ENCODE measurements at places on chromosomes 12 and 14.
A peak's percentile ranks its signal among the peaks of the same experiment; 100 is the strongest.

DNA sequence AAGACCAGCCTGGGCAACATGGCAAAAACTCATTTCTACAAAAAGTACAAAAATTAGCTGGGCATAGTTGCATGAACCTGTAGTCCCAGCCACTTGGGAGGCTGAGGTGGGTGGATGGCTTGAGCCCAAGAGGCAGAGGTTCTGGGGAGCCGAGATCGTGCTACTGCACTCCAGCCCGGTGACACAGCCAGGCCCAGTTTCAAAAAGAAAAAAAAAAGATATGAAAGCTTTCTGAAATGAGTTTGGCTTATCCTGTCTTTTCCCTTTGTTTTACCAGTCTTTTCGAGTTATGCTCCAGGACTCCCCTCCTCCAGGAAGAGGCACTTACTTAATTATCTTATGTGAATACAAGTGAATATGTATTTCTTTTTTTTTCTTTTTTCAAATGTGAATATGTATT lies 3.2 kb downstream of the BBOF1 start:
- DNase-seq: no peak

- DNase-seq: no peak
Observed at GRCh38 chr12:42766026-42766425, 176.5 kb upstream of the PRICKLE1 start.

- no peak for DNase-seq
Observed at GRCh38 chr14:102396521-102396920, 33.8 kb downstream of the TECPR2 start.

DNA sequence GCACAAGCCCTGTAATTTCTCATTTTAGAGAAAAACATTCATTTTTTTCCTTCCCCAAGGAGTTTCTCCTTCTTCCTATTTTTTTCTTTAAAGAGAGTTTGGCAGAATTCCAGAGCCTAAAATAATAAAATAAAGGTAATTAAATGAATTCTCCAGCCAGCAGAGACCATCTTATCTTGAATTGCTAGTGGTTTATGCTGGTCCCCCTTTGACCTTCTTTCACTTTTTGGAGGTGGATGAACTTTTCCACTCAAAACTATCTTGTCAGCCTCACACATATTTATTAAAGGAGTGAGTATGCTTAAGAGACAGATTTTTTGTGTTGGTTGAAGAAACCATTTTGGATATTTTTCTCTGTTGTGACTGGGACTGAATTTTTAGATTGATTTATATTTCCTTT lies 47.6 kb downstream of the ADIPOR2 start:
- no peak for DNase-seq

GRCh38 chr12:82474181-82474797 lies 116.0 kb downstream of the METTL25 start:
- DNase-seq: no peak

GRCh38 chr12:67034110-67034879 lies 234.9 kb upstream of the CAND1 start:
- no peak for DNase-seq

- DNase-seq: no peak
Observed at GRCh38 chr12:1688086-1688710, 2.7 kb upstream of the ADIPOR2 start.

- DNase-seq: no peak
Observed at GRCh38 chr14:102857444-102857843, 65.0 kb upstream of the AMN start.

DNA sequence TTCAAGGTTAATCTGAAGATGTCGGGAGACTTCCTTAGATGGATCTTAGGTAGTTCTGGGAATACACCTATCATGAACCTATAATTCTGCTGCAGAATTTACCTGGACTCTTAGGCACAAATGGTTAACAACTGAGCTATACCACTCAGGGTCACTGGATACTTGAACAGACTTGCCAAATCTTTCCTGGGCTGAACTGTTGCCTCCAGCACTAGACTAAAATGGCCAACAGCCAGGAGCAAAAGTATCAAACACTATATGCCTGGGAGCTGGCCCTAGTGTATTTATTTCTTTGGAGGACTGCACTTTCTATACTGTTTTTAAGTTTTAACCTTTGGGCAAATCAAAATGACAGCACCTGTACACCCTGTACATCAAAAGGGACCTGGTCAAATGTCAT lies 252.8 kb downstream of the TMEM117 start:
- DNase-seq: no peak

GRCh38 chr12:48813465-48814261 lies 4.6 kb upstream of the CACNB3 start:
- DNase-seq: no peak

DNA sequence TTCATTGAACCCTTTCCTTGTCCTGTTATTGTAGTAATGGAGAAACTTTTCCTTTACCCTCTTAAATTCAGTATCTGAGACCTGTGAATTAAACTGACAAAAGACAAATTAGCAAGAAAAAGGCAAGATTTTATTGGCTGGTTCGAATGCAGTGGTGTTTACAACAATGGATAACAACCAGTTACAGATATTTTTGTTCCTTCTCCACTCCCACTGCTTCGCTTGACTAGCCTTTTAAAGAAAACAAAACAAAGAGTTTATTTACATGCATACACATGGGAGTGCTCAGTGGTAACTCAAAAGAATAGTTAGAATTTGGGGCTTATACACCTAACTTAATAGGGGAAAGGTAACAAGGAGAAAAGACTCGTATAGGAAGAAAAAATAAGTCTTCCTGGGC lies 37.0 kb upstream of the HECTD1 start:
- no peak for DNase-seq

- DNase-seq: no peak
Observed at GRCh38 chr12:93777254-93777653, 100.1 kb downstream of the CRADD start.

- DNase-seq: no peak
Observed at GRCh38 chr12:1820896-1821291, 529 bp downstream of the LRTM2 start.

DNA sequence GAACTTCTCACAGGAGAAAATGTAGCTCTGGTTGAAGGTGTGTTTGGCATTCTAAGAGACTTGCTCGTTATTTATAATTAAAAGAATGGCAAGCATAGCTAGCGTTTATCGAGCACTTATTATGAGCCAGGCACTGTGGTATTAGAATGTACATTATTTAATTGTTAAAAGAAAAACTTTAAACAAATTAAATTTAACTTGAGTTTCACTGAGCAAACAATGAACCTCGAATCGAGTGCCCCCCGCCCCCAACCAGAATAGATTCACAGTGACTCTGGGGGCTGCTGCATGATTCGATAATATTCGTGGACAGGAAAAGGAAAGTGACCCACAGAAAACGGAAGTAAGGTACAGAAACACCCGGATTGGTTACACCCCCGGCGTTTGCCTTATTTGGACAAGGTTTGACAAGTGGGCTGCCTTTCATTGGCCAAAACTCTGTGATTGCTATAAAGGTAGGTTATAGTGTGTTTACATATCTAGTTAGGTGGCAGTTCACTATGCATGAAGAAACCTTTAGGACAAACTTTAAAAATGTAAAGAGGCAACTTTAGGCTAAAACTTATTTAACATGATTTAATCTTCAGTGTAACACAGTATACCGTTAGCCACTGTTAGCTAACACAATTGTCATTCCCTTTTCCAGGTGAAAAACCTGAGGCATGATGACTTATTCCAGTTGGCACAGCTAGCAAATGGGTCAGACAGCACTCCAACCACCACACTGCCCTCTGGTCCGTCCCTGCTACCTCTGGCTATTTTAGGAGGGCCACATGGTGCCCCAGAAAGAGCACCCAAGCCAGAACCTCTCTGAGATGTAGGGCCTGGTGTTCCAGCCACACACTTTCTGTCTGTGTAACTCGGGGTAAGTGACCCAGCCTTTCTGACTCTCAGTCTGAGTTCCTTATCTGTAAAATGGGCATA lies 7.1 kb downstream of the SCNN1A start:
- no peak for DNase-seq

DNA sequence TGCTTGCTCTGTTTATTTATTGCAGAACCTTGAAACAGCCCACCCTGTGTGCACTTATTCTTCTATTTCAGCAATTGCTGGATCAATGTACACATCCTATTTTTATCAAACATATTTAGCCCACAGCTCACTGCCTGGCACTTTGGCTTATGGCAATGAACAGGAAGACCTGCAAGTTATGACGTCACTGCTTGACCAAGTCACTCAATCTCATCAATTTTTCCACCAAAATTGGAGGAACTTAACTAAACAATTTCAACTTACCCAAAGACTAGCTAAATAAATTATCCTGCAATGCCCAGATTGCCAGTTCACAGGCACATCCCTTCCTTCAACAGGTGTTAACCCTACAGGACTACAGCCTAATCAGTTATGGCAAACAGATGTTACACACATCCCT lies 89.3 kb downstream of the FSCB start:
- no peak for DNase-seq

DNA sequence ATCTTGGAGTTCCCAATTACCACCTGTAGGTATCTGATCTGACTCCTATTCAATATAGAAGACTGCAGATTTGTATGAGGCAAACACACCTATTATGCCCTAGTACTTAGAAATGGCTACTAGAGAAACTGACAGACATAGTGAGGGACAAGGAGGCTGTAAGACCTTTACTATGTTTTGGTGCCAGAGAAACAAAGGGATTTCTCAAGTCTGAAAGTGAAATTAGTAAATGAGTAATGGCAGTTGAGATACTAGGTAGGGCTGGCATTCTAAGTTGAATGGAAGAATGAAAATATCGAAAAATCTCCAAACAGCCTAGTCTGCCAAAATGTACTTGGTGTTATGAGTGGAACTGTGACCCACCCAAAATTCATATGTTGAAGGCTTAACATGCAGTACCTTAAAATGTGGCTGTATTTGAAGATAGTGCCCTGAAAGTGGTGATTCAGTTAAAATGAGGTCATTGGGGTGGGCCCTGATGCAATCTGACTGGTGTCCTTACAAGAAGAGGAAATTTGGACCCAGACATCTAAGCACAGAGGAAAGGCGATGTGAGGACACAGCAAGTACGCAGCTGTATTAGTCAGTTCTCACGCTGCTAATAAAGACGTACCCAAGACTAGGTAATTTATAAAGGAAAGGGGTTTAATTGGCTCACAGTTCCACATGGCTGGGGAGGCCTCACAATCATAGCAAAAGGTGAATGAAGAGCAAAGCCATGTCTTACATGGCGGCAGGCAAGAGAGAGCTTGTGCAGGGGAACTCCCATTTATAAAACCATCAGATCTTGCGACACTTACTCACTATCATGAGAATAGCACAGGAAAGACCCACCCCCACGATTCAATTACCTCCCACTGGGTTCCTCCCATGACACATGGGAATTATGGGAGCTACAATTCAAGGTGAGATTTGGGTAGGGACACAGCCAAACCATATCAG lies 127.0 kb downstream of the APAF1 start:
- DNase-seq: no peak

DNA sequence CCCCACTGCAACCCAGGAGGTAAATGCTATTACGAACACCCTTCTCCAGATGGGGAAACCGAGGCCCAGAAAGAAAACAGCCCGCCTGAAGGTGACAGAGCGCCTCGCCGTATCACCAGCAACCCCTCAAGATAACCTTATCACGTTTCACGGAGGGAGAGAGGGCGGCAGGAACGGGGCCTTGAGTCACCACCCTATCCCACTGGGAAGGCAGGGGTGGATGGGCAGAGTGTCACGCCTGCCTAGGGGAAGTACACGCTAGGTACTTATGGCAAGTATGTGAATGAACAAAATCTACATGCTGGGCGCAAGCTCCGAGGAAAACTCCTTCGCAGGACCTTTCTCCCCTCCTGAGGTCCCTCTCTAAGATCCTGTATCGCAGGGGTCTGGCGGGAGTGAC lies 17.8 kb downstream of the NCOR2 start:
- DNase-seq: no peak

- no peak for DNase-seq
Observed at GRCh38 chr12:119885549-119885948, 8.4 kb upstream of the CIT start.

- no peak for DNase-seq
Observed at GRCh38 chr12:67640863-67641262, 7.7 kb upstream of the DYRK2 start.

- DNase-seq: no peak
Observed at GRCh38 chr14:91873471-91874415, 6.4 kb upstream of the TC2N start.

- no peak for DNase-seq
Observed at GRCh38 chr12:10739157-10740118, 16.3 kb upstream of the YBX3 start.

- DNase-seq: no peak
Observed at GRCh38 chr12:108839018-108839889, 18.1 kb downstream of the SSH1 start.

GRCh38 chr12:49873361-49873934 lies 30.3 kb downstream of the FAIM2 start:
- DNase-seq: no peak

DNA sequence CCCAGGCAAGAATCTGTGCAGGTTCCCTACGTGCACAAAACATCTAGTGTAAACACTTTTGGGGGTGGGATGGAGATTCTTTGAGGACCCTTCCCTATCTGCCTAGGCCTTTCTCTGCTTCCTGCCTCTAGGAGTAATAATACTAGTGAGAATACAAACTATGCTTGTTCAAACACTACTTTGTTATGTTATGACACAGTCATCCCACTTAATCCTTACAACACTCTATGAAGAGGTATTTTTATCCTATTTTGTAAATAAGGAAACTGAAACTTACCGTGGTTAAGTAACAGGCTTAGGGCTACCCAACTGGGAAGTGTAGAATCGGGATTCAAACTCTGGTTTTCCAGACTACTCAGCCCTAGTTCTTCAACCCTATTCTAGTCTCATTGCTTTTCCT lies 96.5 kb downstream of the KCNA5 start:
- no peak for DNase-seq

GRCh38 chr12:9255837-9256236 lies 47.6 kb upstream of the PZP start:
- no peak for DNase-seq

GRCh38 chr12:56079723-56080555 lies at the start of gene ERBB3:
ERBB3 (plus strand) TSS chr12:56080165; CDS start chr12:56080301, 136 bp downstream.
- DNase-seq: peak; percentile 62

DNA sequence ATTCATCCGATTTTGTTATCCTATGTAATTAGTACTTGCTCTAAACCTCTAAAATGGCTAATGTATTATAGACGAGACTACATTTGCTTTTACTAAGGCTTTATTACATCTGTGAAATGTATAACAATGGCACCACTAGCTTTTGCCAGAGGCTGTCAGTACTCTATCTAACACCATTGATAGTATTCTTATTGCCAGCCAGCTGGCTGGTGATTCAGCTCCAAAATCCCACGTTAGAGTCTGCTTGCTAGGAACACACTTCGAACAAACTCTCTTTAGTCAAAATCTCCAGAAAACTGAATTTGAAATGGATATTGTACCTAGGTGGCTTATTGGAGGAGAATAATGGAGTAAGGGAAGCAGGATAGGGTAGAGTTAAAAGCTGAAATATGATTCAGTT lies 839.2 kb downstream of the SLC6A15 start:
- no peak for DNase-seq

GRCh38 chr12:1289371-1290155 lies 298.5 kb downstream of the ERC1 start:
- no peak for DNase-seq

- no peak for DNase-seq
Observed at GRCh38 chr12:82479511-82479910, 121.2 kb downstream of the METTL25 start.
